ENCODE measurements at places on chromosomes 11 and 22. TPM values are rescaled to one million over a fixed set of nuclear protein-coding genes. Genes with fewer than 3 reads are reported as not detected.

Gene FOLH1
- 0.55 TPM for total RNA-seq

Gene SLC37A2
- 0.45 TPM for total RNA-seq

DNA sequence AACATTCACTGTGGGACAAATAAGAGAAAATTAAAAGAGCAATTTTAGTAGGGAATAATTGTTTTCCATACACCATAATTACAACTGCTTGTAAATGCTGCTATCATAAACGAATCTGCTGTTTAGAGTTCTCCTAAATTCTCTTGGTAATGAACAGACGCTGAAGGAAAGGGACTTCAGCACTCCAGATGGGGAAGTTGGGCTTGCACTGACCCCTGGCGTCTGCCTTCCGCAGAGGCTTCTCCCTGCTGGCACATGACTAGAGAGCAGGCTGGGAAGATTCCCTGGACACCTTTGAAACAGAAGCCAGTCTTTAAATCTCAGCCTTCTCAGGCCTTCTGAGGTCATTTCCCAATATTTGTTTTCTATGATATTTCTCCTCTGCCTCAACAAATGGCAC is 84.1 kb downstream of the NXPE2 start:
- DNase-seq: peak; percentile 46

DNA sequence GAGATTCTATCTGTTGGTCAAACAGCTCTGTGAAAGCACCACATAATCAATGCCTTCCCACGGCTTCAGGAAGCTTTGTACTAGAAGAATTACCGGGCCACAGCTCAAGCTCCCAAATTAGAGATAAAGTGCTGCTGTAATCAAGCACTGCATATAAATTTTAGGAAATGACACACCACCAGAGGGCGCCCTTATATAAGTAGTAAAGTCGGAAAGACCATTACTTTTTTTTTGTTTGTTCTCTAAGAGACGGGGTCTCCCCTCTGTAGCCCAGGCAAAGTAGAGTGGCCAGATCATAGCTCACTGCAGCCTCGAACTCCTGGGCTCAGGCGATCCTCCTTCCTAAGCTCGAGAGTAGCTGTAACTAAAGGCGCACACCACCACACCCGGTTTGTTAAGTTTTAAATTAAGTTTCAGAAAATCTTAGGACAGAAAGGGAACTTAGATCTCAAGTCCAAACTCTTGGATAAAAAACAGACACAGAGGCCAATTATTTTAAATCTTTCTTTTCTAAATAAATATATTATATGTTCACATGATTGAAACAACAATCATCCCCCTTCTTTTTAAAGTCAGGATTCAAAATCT is 32.6 kb downstream of the PRCP start:
- peak; percentile 71 for DNase-seq

Data from renal cortical epithelial cell (primary cell).